ENCODE measurements at places on chromosomes 4 and X. TPM values are rescaled to one million over a fixed set of nuclear protein-coding genes. Genes with fewer than 3 reads are reported as not detected.

The RAB39B gene
- total RNA-seq, result 0.44 TPM

The PF4V1 gene
- total RNA-seq, result not detected

The NEUROG2 gene
- not detected for total RNA-seq

The PGAM4 gene
- not detected for total RNA-seq

The PRDM8 gene
- total RNA-seq, result 1.8 TPM

The FAM9C gene
- not detected for total RNA-seq

The DCHS2 gene
- 0.07 TPM for total RNA-seq

The EDA2R gene
- not detected for total RNA-seq

The ACE2 gene
- total RNA-seq, result 46.7 TPM

The SNX25 gene
- total RNA-seq, result 16.1 TPM

The CD99L2 gene
- total RNA-seq, result 21.1 TPM

The SMIM10 gene
- 1.8 TPM for total RNA-seq

The PHKA1 gene
- 7.8 TPM for total RNA-seq

The LYAR gene
- 19.1 TPM for total RNA-seq

The SPANXN3 gene
- total RNA-seq, result not detected

The KIT gene
- not detected for total RNA-seq

The GABRA4 gene
- total RNA-seq, result not detected

The HTR2C gene
- total RNA-seq, result not detected

The ASMT gene
- not detected for total RNA-seq

The ZNF711 gene
- total RNA-seq, result 8.0 TPM

The METTL14 gene
- total RNA-seq, result 36.4 TPM

The NPFFR2 gene
- 1.3 TPM for total RNA-seq

The CITED1 gene
- not detected for total RNA-seq

The ADH1B gene
- not detected for total RNA-seq

The F8A3 gene
- 15.7 TPM for total RNA-seq

The FRMPD4 gene
- not detected for total RNA-seq

The TRPC3 gene
- total RNA-seq, result not detected

The GPR143 gene
- 8.8 TPM for total RNA-seq

The CHIC1 gene
- 8.5 TPM for total RNA-seq

The PCGF3 gene
- 29.5 TPM for total RNA-seq

The TEX13B gene
- not detected for total RNA-seq

The AWAT2 gene
- not detected for total RNA-seq

The ZNF185 gene
- 24.3 TPM for total RNA-seq

The VCX3B gene
- total RNA-seq, result not detected

The RAB40AL gene
- total RNA-seq, result 1.9 TPM

The GLRB gene
- total RNA-seq, result 9.1 TPM

The MMRN1 gene
- not detected for total RNA-seq

The FDCSP gene
- total RNA-seq, result 2,729 TPM

The PABPC4L gene
- total RNA-seq, result not detected

The TMEM271 gene
- total RNA-seq, result not detected

The CD99 gene
- 51.2 TPM for total RNA-seq

The SAGE1 gene
- total RNA-seq, result not detected

The CXCL5 gene
- total RNA-seq, result 1,906 TPM

The VCX2 gene
- not detected for total RNA-seq

The GPR34 gene
- not detected for total RNA-seq

The DUX4 gene
- total RNA-seq, result not detected

The MSX1 gene
- total RNA-seq, result 1.6 TPM

The TNMD gene
- total RNA-seq, result not detected

The MAGEB1 gene
- not detected for total RNA-seq

The ATP2B3 gene
- not detected for total RNA-seq

The DRP2 gene
- total RNA-seq, result 0.66 TPM

The HCCS gene
- total RNA-seq, result 49.1 TPM

The ADGRL3 gene
- total RNA-seq, result 0.66 TPM

The TNIP3 gene
- not detected for total RNA-seq

The CCDC120 gene
- total RNA-seq, result 30.8 TPM

The F11 gene
- 0.86 TPM for total RNA-seq

The TLR3 gene
- total RNA-seq, result 8.0 TPM

Measured in Calu3 (cell line).